ENCODE measurements at places on chromosomes 7 and 10. TPM values are rescaled to one million over a fixed set of nuclear protein-coding genes. Genes with fewer than 3 reads are reported as not detected.

GRCh38 chr7:96198047-96198636, 123.8 kb downstream of the SLC25A13 start:
- no peak for DNase-seq

GRCh38 chr7:23004247-23004520, 9.7 kb downstream of the HYCC1 start:
- DNase-seq = no peak

GRCh38 chr10:111187096-111187495, 110.3 kb downstream of the ADRA2A start:
- no peak for DNase-seq

DNA sequence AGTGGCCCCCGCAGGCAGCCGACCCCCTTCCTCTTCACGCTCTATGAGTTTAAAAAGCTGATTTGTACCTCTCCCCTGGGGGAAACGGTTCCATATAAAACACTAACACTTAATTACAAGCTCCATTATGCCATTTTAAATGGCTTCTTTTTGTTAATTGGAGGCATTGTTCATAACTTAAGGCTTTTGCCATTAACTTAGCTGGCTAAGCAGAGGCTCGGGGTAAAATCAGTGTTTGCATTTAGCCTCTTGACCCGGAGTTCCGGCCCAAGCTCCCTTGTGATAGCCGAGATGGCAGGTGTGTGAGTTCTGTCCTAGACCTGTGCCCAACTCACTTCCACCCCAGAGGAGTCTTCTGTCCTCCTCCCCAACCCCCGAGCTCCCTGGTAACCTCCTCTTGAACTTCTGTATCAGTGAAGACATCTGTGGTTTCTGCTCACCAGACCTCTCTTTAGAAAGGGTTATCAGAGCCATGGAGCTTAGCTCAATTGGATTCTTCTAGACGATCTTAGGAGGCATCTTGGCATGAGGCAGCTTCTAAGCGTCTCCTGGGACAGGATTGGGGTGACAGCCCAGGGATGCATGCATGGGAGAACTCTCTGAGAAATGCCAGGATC, 34.2 kb upstream of the SH2B2 start:
- peak; percentile 65 for DNase-seq

The SYT15 gene
- 0.65 TPM for total RNA-seq

DNA sequence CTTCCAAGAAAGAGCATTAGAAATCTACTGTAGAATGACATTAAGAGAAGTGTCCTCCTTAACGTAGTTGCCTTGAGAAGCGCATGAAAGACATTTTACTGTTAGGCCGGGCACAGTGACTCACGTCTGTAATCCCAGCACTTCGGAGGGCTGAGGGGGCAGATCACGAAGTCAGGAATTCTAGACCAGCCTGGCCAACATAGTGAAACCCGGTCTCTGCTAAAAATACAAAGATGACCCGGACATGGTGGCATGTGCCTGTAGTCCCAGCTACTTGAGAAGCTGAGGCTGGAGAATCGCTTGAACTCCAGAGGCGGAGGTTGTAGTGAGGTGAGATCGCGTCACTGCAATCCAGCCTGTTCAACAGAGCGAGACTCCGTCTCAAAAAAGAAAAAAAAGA, 28.9 kb downstream of the TARP start:
- DNase-seq = no peak

GRCh38 chr7:29565224-29565630, 1.6 kb downstream of the PRR15 start:
- DNase-seq = no peak

- no peak for DNase-seq
These were observed 12.7 kb upstream of the MACC1 start for GRCh38 chr7:20229646-20230500.

DNA sequence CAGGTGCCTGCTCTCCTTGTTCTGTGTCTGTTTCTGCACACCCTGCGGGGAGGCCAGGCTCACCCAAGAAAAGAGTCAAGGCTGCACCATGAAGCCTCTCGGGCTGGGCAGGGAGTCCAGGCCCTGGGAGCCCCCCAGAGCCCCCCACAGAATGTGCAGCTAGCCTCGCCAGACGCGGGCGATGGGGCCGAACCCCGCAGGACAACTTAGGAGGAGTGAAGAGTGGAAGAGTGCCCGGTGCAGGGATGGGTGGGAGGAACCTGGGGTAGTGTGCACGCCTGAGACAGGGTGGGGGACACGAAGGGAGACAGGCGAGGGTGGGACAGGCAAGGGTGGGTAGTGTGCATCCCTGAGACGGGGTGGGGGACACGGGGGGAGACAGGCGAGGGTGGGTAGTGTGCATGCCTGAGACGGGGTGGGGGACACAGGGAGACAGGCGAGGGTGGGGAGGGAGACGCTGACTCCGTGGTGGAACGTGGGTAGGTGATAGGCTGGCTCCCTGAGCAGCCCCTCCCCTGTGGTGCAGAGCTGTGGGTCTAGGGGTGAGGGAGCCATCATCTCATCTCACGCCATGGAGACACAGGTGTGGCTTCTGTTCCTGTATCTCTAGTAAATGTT, 615.4 kb downstream of the DNAJB6 start:
- no peak for DNase-seq

DNA sequence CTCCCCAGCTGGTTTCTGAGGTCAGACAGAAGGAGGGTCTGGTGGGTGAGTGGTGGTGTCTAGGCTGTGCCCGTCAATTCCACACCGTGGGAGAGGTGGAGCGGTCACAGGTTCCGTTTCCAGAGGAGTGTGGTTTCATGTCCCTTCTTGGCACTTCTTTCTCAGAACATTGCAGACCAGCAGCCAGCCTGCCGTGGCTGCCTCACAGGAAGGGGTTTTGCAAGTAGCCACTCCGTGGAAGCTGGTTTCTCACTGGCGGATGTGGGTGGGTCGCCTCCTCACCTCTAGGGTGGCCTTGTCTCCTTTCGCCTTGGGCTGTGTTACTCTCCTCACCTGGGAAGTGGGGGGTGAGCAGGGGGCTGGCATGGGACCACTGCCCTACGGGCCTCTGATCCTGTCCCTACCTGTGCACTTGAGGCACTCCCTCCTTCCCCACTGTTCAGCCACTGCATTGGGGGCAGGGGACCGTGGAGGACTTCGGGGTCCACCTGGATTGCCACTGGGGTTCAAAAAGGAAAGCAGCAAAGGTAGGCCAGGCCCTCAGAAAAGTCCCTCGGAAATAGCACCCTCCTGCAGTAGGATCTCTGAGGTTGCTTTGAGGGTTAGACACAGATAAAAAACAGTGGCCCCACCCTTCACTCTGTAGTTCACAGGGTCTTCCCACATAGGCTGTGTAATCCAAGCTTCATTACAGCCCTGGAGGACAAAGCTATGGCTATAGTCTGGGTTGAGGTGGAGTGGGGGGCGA, 33.9 kb downstream of the TSPAN14 start:
- peak; percentile 55 for DNase-seq

DNA sequence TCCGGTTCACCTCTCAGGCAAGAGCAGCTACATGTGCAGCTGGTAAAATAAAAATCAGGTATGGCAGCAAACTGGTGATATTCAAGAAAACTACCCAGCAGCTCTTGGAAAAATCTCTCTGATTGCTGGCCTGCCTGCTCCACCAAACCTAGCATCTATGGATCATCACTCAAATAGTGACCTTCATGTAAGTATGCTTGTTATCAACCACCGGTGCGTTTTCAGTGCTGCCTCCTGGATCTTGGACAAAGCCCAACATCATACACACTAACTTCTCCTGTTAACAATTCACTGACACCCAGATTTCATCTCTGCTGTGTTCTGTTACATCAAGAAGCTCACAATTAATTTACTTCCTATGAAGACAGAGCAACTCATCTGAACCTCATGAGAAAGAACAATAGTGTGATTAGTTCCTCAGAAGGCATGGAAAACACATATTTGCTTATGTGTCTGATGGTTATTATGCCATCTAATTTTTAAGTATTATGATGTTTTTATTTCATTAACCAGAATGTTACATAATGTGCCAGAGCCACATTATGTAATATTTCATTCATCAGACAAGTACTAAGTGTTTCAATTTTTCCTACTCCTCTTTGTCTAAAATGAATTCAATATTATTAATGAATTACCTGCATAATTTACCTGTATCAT, 8.8 kb downstream of the CDK6 start:
- no peak for DNase-seq

GRCh38 chr10:70940834-70941568, 52.6 kb upstream of the PCBD1 start:
- peak; percentile 62 for DNase-seq

The ATG9B gene
- total RNA-seq = 2.2 TPM

GRCh38 chr10:60430017-60430416, 40.3 kb upstream of the ANK3 start:
- DNase-seq = no peak

DNA sequence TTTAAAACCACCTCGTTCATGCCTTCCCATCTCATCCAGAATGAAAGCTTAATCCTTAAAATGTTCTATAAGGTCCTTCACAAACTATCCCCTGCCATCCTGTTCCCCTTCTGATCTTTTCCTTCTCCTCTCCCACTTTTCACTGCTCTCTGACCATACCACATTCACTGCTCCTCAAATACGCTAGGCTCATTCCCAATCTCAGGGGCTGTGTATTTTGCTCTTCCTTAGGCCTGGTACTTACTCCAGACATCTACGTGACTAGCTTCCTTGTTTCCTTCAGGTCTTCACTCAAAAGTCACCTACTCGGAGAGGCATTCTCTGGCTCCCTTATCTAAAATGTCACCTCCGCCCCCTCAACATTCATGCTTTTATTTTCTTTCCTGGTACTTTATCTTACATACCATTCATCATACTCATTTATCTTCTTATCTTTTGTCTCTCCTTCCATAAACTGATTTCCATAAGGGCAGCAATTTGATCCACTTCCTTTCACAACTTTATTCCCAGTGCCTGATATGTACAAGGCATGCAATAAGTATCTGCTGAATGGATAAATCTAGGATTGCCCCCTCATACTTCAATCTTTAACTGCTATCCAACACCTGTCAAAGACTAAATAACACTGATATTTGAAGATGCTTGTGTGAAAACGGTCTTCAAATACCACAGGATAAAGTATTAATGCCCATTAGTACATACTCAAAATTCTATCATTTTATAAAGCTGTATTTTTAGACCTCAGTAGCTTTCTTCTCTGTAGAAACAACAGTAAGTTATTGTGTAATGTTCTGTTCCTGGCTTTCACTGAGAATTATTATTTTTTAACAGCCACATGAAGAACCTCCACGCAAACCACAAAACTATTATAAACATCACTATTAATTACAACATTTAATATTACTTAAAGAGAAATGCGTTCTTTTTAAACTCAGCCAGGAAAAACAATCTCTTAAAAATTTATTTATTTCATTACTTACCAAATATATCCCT, 27.0 kb downstream of the JMJD1C start:
- no peak for DNase-seq

The AGMO gene
- total RNA-seq = 0.60 TPM

The ADAM22 gene
- total RNA-seq = 0.40 TPM

- no peak for DNase-seq
These were observed 71.3 kb downstream of the LANCL2 start for GRCh38 chr7:55436457-55436856.

DNA sequence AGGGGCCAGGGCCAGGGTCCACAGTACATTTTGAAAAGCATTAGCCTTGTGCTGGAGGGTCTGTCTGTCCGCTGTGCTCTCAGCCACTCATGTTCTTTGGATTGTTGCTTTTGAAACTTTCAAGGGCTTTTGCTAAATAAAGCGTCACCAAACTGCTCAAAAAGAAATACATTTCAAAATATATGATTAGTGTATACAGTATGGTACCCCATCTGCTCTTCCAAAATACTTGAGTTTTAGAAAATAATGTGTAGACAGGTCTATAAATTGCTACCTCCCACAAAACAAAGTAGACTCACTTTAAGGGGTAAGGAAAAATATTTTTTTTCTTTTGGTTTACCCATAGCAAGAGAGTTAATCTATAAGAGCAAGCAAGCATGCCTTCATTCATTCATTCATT, 194.3 kb upstream of the AOAH start:
- no peak for DNase-seq

The COL1A2 gene
- total RNA-seq = 5.5 TPM

DNA sequence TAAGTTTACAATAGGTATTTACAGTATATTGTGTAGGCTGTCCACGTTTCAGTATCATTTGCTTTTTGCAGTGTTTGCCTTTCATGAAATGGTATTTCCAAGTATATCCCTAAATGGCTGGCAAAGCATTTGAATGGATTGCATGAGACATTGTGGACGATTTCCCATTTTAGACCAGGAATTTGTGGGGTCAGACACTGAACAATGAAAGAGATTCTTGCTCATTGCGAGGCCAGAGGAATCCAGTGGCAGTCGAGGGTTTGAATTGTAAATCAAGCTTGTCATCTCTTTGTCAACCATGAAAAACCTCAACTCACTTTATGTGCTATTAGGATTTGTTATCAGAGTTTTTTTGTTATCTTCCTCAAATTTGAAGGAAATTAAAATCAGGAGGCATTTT, 70.8 kb downstream of the CREB5 start:
- no peak for DNase-seq

- DNase-seq = no peak
These were observed 682.8 kb downstream of the MAGI2 start for GRCh38 chr7:78770422-78771410.

DNA sequence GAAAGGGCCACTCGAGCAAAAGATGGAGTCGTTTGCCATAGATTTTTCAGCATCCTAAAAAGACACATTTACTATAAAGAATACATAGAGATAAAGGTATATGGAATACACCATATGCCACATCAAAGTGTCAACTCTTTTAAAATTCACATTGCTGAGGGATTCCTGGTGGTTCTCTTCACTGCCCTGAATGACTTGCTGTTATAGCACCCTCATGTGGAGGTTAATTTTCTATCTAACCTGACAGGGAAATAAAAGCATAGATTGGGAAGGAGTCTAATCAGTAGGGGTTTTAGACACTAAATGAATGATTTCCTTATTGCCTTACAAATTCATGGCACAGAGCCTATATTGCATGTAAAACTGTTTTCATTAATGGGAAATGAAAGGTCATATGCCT, 25.9 kb downstream of the DNAH11 start:
- DNase-seq = no peak

DNA sequence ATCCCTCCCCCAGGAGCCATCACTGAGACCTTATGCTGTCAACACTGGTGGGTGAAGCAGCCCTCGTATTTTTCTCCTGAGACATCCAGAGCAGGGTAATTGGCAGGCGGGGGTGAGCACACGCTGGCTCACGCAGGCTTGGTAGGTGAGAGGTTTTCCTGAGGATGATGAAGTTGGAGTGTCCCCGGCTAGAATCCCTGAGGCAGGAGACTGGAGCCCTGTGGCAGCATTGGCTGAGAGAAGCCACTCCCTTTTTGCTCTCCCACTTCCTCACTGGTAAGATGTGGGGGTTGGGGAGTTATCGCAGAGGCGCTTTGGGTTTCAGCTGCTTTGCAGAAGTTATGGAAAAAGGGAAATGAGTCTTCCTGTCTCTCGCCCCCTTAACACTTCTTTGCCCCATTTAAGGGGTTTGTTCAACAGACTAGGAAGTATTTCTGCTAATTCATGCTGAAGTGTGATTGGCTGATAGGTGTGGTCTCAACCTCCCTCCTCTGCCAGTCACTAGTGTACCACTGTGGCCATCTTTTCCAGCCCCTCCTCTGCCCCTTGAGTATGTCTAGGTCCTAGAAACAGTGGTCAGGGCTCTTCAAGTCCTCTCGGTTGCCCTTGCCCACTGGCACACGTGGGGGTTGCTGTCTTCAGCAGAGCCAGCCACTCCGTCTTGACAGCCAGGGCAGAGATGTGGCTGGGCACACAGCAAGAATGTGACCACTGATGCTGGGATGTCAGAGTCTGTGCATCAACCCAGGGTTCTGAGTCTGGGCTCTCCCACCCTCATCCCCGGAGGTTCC, 5.7 kb downstream of the ARPC1B start:
- DNase-seq = peak; percentile 56

Measured in K562 (cell line).